ENCODE measurements at places on chromosomes 12 and 14. TPM values are rescaled to one million over a fixed set of nuclear protein-coding genes. Genes with fewer than 3 reads are reported as not detected.

DNA sequence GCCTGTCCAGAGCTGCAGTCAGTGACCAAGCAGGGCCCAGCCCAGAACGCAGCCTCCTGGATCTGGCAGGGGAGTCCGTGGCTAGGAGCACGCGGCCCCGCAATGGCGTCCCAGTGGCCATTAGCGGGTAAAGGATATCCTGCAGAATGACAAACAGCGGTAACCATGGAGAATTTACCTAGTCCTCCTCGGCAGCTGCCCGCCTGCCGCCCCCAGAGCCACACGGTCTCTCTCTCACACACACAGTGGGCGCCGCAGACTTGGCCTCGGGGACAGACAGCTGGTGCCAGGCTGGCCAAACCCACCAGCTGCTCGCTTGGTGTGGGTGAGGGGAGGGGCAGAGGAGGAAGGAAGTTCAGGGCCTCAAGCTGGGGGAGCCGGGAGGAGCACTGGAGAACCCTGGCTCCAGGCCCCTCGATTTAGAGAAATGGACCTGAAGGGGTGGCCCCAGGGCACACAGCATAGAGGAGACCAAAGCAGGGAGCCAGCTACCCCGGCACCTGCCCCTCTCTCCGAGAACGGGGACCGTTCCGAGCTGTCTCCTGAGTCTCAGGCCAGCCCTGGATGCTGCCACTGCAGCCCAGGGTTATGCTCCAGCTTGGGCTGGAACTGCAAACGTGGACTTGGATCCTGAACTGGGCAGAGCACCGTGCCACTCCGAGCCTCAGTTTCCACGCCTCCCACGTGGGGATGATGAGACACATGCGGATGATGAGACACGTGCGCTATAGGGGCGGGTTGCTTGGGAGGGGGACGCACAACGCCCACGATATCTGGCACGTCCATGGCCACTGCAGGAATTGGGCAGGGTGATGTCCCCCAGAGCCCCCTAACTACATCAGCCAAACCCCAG lies 3.4 kb downstream of the CDK2AP1 start:
- peaks cover 2% of the 10 kb centered on the region for H3K36me3 ChIP-seq
- H3K4me3 ChIP-seq = no peak overlapping the region
- no peaks in the 10 kb centered on the region for H3K27me3 ChIP-seq
- no peak for DNase-seq
- H3K27ac ChIP-seq = peak overlapping the region; percentile 62

DNA sequence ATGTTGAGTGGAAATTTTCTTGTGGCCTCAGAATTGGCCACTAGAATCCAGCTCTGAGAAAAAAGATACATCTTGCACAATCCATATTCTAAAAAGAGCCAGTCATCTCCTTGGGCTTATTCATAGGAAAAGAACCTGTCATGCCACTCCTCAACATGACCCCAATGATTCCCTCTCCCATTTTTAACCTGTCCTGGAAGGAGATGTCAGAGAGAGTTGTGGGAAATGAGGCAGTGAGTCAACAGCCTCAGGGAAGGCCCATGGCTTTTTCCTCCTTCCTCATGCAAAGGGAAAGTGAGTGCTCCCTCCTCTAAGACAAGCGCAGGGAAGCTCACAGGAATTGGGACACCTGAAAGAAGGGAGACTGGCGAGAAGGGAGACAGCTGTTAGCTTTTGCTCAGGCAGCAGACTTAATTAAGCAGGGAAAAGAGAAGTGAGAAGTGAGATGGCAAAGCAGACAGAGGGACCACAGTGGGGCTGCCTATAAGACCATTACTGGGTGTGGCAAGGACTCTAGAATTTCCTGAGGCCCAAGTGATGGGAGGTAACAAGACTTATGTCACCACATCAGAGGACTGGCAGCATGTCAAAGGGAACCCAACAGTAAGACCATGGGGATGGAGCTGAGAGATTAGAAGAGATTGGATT lies 10.2 kb upstream of the DHRS7 start:
- no peaks in the 10 kb centered on the region for H3K4me1 ChIP-seq
- no peaks in the 10 kb centered on the region for H3K27me3 ChIP-seq
- H3K4me3 ChIP-seq = no peak overlapping the region
- no peak for DNase-seq
- H3K27ac ChIP-seq = no peak overlapping the region
- no peaks in the 10 kb centered on the region for H3K36me3 ChIP-seq

DNA sequence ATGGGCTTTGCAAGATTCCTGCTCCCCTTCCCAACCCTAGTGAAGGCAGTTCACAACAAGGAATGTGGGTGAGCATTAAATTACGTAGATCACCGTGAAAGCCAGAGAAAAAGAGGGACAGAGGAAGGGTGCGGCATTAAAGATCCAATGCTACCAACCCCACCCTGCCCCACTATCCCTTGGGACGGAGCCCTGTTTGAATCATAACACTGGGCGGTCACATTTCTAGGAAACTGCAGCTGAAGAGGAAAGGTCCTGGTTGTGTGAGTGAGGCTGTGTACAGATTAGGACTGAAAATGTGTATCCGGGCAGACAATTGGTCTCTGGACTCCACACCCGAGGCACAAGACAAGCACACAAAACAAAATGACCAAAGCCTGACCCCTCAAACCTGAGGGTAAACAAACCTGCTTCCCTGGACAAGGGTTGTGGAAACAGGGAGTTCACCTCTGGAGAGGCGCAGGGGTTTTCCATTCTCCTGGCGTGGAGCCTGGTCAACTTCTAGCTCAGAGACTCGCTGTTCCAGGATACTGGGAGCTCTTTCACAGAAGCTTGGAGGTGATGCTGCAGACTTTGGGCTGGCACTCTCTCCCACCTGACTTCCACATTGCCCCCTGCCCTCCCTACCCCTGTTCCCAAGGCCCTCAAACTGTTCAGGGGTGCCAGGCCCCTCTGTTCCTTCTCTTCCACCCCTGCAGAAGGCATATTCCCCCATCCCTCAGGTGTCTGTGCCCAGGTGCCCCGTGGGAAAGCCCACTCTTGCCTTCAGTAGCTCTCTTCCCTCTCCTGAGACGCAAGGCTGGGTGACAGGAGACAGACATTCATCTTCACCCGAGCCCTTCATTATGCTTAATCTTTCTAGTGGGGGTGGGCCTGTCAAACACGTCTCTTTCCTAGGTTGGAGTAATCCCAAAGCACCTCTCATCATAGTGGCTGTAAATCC lies 16.5 kb downstream of the NINJ2 start:
- H3K27ac ChIP-seq = no peak overlapping the region
- DNase-seq = no peak
- H3K36me3 ChIP-seq = peaks cover 7% of the 10 kb centered on the region
- peaks cover 40% of the 10 kb centered on the region for H3K4me1 ChIP-seq
- H3K27me3 ChIP-seq = no peaks in the 10 kb centered on the region

GRCh38 chr14:51188566-51189185 lies 51.4 kb upstream of the TMX1 start:
- H3K4me1 ChIP-seq = no peaks in the 10 kb centered on the region
- H3K27me3 ChIP-seq = no peaks in the 10 kb centered on the region
- DNase-seq = no peak
- no peak overlapping the region for H3K27ac ChIP-seq

- peaks cover 3% of the 10 kb centered on the region for H3K27me3 ChIP-seq
- H3K4me1 ChIP-seq = peaks cover 29% of the 10 kb centered on the region
Observed at GRCh38 chr12:48351022-48351708, 446 bp upstream of the ZNF641 start.

- no peak overlapping the region for H3K4me3 ChIP-seq
- DNase-seq = no peak
- peaks cover 3% of the 10 kb centered on the region for H3K27me3 ChIP-seq
- no peak overlapping the region for H3K27ac ChIP-seq
Observed at GRCh38 chr14:51628238-51628637, 23.5 kb upstream of the FRMD6 start.

- no peak overlapping the region for H3K27ac ChIP-seq
- peaks cover 2% of the 10 kb centered on the region for H3K4me1 ChIP-seq
- peaks cover 17% of the 10 kb centered on the region for H3K36me3 ChIP-seq
- DNase-seq = no peak
Observed at GRCh38 chr14:102838501-102838900, 61.3 kb downstream of the TRAF3 start.

The EML5 gene
- 2.6 TPM for total RNA-seq

GRCh38 chr14:68523989-68524725 lies 268.7 kb downstream of the ZFP36L1 start:
- no peaks in the 10 kb centered on the region for H3K27me3 ChIP-seq
- H3K4me1 ChIP-seq = peaks cover 6% of the 10 kb centered on the region
- no peaks in the 10 kb centered on the region for H3K36me3 ChIP-seq

- H3K27me3 ChIP-seq = peaks cover 61% of the 10 kb centered on the region
- H3K4me3 ChIP-seq = no peak overlapping the region
- H3K27ac ChIP-seq = no peak overlapping the region
- peaks cover 4% of the 10 kb centered on the region for H3K36me3 ChIP-seq
- H3K4me1 ChIP-seq = peaks cover 6% of the 10 kb centered on the region
Observed at GRCh38 chr14:76138119-76138757, 13.5 kb upstream of the GPATCH2L start.

The TAS2R14 gene
- total RNA-seq = 2.9 TPM

The PTPRR gene
- not detected for total RNA-seq

The ADGRD1 gene
- 0.05 TPM for total RNA-seq

DNA sequence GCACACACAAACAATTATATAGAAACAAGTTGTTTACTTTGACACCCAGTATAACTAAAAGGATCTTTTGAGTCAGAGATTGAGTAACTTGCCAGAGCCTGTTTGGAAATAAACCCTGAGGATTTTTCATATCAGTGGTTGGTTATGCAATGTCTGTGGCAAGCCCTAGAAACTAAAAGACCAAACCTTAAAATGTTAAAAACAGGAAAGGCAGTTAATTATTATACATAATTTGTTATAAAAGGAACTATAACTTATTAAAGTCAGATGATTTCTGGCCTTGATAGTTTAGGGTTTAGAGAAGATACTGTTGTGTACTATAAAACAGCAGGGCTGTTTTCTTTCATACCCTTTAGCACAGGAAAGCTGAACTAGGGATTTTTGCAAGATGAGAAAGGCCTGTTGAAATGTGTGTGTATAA lies 44.1 kb downstream of the PSEN1 start:
- H3K27ac ChIP-seq = no peak overlapping the region
- DNase-seq = no peak
- H3K36me3 ChIP-seq = peaks cover 20% of the 10 kb centered on the region
- no peak overlapping the region for H3K4me3 ChIP-seq

- no peak within 1 kb of the TSS for H3K4me3 ChIP-seq
- DNase-seq = no peak
- peaks cover 80% of the 10 kb centered on the region for H3K27me3 ChIP-seq
- H3K27ac ChIP-seq = no peak within 1 kb of the TSS
- no peaks in the 10 kb centered on the region for H3K36me3 ChIP-seq
Observed at GRCh38 chr14:50871914-50872732, at the start of gene ABHD12B. Gene ABHD12B (plus strand): TSS chr14:50872053. CDS start chr14:50872175, 122 bp downstream.

DNA sequence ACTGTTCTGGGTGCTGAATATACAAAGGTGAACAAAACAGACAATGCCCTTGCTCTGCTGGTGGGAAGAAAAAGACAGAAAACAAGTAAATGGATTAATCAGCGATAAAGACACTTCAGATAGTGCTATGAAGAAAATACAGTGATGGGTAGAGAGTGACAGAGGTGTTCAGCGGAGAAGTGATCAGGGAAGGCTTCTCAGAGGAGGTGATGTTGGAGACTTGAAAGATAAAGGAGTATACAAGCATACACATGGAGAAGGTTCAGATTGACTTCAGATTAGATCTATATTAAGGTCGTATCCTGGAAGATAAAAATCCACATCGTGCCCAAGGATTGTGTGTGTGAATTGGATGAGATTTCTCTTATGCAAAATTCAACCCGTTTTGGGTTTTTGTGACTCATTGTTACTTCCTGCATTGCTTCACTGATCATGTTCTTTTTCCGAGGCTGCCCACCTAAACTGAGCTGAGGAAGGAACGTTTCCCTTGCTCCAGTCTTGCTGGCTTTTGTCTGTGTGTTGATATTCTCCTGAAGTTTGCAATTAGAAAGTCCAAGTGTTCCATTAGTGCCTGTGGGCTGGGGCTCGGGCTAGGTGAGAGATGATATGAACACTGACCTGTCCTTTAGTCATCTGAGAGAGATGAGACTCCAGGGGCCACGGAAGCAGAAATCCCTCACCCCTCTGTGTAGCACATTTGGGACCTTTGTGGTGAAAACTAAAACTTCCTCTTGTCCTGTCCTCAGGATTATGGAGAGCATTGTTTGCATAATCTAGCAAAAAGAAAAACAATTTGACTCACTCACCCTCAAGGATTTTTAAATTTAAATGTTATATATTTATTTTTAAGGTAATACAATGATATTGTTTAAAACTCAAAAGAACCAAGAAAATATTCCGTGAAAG lies 27.6 kb downstream of the PLXNC1 start:
- peaks cover 52% of the 10 kb centered on the region for H3K4me1 ChIP-seq
- H3K27me3 ChIP-seq = no peaks in the 10 kb centered on the region
- H3K27ac ChIP-seq = no peak overlapping the region
- peaks cover 54% of the 10 kb centered on the region for H3K36me3 ChIP-seq
- DNase-seq = no peak

DNA sequence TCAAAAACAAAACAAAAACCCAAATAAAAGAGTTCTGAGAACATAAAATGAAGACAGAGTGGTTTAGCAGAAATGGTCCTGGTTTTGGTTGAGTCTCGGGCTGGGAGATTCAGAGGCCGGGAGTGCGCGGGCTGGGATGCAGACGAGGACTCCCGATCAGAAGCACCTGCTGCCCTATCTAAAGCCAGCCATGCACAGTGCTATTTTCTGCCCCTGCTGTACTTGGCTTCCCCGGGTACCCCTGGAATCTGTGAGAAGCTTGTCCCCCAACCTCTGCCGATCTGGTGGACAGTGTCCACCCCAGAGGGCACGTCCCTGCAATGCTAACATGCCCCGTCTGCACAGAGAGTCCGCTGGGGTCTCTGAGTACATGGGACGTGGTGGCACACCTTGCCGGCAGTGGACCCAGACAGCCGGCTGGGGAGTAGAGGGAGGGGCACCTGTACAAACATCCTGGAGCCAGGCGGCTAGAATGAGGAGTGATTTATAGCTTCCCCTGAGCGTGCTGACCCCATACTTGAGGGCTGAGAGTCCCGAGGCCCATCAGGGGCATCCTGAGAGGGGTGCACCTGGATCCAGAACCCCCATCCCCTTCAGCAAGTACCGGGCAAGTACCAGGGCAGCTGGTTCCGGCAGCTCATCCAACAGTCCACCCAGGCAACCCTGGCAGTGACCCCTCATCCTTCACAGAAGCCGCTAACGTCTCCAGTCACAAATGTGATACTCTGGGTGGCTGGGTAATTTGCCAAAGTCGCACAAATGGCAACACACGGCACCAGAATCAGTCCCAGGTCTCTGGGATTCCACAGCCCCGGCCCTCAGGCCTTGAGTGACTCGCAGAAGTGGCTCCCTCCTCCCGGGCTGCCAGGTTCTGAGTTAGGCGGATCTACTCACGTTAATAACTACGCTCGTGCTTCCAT lies 37.1 kb downstream of the CHGA start:
- H3K4me1 ChIP-seq = no peaks in the 10 kb centered on the region
- no peak overlapping the region for H3K4me3 ChIP-seq
- H3K36me3 ChIP-seq = peaks cover 2% of the 10 kb centered on the region

The MGST1 gene
- not detected for total RNA-seq

The COCH gene
- 0.10 TPM for total RNA-seq
